ENCODE measurements at places on chromosomes 4 and X. TPM values are rescaled to one million over a fixed set of nuclear protein-coding genes. Genes with fewer than 3 reads are reported as not detected.

The ADH1B gene
- not detected for total RNA-seq

The CT45A5 gene
- total RNA-seq: not detected

- DNase-seq: no peak
Observed at GRCh38 chr4:36303426-36304137, 22.2 kb downstream of the DTHD1 start.

GRCh38 chrX:20498851-20499635 is 232.3 kb upstream of the RPS6KA3 start:
- no peak for DNase-seq

DNA sequence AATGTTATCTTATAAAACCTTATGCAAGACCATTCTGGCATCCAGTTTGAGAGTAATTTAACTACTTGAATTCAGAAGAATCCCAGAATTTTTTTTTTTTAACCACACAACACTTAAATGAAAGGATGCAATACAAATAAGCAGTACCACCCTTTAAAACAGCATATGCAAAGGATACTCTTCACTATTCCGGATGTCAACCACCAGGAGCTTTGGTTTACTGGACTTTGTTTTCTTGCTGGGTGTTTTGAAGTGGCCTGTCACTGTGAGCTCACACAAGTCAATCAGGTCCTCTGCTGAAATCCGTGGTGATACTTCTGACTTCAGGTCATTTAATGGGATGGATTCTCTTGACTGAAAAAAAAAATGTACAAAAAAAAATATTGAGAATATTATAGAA is 200.0 kb downstream of the TBCK start:
- DNase-seq: no peak

DNA sequence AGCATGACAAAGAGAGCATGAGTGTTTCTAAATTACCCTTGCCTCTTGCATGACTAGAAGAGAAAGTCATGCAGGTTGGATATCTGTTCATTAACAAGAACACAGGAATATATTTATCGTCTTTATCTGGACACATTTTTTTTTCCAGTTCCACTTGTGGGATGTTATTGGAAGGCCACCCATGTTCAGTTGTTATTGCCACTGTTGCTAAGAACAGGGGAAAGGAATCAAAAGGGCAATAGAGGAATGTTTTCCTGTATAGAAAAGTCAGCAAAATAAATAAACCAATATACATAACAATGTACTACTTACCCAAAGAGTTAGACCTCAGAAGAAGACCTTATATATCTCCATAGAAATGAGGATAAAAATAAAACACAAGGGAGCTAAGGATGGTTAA is 270.1 kb downstream of the QDPR start:
- DNase-seq: no peak

- DNase-seq: peak; percentile 65
Observed at GRCh38 chr4:73895201-73896175, 26.3 kb downstream of the CXCL1 start.

GRCh38 chr4:7753931-7754465 is 185.7 kb downstream of the AFAP1 start:
- peak; percentile 67 for DNase-seq

DNA sequence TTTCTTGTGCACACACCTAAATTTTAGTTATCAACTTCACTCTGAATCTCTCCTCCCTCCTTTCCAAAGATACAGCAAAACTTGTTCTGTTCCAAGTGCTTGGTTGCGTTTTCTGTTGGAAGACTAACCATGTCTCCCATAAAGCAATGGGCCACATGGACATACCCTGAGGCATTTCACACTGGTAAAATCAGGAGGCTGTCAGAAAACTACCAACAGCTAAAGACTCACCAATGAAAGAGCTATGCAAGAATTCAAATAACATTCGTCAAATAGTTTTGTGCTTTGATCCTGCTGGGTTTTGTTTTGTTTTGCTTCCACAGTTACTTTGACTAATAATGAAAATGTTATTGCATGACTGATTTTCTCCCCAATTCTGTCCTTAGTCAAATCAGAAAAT is 46.0 kb downstream of the PHEX start:
- DNase-seq: no peak

Measured in HT-29 (cell line).